Bone marrow (tissue), 2 donors: ENCODE measurements at places on chromosomes 16 and 17.

DNA sequence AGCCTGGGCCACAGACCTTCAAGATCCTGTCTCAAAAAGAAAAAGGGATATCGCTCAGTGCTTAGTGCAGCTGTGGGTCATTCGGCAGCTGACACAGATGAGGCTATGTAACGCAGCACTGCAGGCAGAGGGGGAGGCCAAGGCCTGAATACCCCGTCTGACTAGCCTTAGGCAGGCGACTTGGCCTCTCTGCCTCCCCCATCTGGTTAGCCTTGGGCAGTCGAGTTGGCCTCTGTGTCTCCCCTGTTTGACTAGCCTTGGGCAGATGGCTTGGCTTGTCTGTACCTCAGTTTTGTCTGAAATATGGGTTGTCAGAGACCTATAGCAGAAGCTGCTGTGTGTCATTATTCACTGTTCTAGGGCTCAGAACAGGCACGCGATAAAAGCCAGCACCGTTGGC, 10.0 kb downstream of the SPATA33 start:
- no peak for DNase-seq

DNA sequence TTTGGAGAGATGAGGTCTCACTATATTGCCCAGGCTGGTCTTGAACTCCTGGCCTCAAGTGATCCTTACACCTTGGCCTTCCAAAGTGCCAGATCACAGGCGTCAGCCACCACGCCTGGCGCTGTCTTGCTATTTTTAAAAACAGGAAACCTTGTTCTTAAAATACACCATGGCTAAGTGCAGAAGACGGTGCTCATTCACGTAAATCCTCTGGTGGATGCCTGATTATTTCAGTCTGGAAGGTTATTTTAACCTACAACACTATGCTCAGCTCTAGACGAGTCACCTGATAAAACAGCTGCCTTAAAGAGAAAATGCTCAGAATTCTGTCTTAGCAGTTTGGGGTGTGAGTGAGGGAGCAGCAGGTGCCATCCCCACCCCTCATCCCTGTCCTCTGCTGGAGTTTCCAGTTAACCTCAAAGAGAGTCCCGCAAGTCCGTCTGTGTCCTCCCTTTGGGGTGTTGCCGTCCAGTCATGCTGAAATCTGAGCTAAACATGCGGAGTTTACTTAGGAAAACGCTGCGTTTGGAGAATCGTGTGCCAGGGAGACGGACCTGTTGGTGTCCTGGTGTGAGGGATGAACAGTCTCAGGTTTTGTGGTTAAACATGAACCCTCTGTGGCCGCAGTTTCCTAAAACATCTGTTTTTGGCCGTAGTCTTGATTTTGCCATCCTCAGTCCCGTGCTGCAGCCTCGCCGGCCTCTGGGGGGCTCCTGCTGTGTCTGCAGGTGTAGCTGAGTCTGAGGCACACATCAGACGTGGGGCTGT, 17.1 kb downstream of the SPG7 start:
- DNase-seq, result no peak

- no peak for DNase-seq
Measured at GRCh38 chr16:69381231-69381630, 4.6 kb downstream of the TERF2 start.

DNA sequence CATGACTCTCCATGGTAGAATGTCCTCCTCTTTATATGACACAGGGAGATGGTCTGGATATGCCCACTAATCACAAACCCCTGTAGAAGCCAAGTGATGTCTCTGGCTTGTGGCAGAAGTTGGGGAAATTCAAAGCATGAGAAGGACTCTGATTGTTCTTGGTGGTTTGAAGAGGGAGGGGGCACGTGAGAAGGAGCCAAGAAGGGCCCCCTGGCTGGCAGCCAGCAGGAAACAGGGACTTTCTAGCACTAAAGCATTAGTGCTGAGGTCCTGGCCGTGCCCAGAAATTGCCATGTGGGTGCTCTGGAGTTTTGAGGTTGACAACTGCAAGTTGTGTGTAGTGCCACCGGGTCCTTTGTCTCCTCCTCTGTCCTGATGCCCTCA, 199.9 kb downstream of the LGALS9B start:
- no peak for DNase-seq

- DNase-seq, result peak; percentile 35
Measured at GRCh38 chr16:66925322-66925840, at the start of gene RRAD. TSS of gene RRAD (minus strand) at chr16:66925535. CDS start at chr16:66925179, 356 bp downstream.

DNA sequence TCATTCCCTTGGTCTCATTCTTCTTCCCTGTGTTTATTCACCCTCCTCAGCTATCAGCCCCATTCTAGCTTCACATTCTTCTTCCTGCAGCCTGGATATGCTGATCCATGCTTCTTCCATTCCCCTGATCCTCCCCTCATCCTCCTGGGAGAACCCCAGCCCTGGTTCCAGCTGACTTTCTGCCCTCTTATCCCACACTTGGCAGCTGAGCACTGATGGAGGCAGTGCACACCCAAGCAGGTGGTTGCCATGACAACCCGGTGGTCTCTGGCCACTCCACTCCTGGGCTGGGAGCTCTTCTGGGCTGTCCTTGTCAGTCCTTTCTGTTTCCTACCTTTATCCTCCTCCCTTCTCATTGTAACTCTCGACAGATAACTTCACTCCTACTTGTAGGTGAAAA, 16.7 kb upstream of the TUBG2 start:
- DNase-seq, result no peak

DNA sequence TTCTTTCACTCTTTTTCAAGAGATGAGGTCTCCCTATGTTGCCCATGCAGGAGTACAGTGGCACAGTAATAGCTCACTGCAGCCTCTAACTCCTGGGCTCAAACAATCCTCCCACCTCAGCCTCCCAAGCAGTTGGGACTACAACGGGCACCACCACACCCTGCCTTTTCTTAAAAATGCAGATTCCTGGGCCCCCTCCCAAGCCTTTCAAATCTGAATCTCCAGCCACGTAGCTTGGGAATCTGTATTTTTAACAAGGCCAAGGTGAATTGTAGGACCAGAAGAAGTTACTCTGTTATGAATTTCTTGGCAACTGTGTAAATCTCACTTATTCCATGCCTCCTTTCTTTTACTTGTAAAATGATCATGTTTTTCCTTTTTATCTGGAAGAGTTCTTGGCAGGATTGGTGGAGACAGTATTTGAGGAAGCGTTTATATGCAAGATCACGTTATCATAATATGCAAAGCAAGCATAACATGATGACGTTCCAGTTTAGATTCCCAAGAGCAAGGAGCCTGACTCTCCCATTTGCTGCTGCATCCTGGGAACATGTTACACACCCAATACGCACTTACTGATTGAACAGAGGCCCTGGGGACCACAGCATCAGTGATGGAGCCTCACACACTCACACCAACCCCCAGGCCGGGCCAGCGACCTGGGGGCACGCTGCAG, 44.5 kb downstream of the LITAF start:
- no peak for DNase-seq

GRCh38 chr16:106623-107324, 28.7 kb downstream of the MPG start:
- DNase-seq, result peak; percentile 14

GRCh38 chr17:43439041-43439440, 40.2 kb downstream of the ARL4D start:
- DNase-seq, result no peak

DNA sequence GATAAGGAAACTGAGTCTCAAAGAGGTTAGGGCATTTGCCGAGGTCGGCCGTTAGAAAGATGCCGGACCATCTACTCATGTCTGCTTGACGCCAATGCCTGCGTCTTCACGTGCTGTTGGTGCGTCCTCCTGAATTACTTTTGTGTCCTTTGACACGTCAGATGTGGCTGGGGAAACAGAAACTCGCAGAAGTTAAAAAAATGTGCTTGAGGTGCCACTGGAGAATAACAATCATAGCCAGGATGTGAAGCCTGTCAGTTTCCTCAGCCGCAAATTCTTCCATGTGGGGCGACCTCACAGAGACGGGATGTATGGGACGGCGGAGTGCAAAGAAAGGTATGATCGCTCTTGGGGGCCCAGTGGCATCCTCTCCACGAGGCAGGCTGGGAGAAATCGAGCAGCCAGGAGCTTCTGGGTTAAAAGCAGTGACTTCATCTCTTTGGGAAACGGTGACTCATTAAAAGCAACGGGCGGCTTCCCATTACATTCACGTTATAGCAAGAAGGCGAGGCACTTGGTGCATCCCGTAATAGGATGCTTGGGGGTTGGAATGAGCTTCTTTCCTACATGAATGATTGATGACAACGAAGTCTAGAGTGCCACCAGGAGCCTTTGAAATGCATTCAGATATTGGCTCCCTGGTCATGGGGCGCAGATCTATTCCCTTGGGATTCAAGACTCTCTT, 67.8 kb downstream of the BMERB1 start:
- no peak for DNase-seq

GRCh38 chr17:34519282-34519681, 60.1 kb upstream of the TMEM132E start:
- DNase-seq, result no peak

DNA sequence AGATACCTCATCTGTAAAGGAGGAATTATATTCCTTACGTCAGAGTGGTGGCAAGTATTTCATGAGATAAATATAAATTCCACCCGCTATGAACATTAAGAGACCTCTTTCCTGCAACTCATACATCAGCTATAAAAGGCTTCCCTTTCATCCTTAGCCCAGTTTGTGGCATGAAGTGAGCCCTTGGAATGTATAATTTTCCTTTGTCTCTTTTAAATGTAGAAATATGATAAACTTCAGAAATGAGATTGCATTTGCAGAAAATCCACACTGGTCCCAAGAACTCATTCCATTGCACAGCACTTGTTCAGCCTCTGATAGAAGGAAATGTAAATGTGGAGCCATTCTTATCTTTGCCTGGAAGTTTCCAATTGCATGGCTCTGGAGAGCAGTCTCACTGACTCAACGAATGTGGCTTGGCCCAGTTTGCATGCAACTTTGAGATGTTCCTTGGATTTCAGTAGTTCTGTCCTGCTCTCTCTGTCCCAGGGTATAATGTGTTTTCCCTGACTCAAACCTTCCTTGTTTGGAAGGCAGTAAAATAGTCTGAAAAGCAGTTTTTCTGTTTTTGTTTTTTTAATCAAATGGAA, 746.4 kb downstream of the CDH11 start:
- no peak for DNase-seq

DNA sequence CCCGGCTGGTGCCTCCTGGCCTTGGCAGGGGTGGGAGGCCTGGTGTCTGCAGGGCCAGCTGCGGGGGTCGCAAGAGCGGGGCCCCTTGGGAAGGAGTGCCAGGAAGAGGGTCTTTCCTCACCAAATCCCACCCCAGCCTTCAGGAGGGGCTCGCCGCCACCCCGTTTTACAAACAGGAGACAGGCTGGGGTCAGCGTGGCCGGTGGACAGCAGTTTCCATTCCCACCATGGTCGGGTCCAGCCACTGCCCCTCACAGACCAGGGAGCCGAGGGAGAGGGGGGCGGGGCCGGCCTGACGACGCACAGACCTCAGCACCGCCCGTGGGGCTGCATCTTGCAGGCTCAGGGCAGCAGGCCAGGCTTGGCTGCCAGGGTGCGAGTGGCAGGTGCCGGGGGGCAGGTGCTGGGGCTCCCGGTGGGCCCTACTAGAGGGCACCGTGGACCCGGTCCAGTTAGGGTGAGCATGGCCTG, 7.6 kb downstream of the CBFA2T3 start:
- no peak for DNase-seq
